ENCODE measurements at places on chromosomes 4 and X.

- DNase-seq: no peak
Observed at GRCh38 chr4:1765409-1766072, 27.6 kb upstream of the FGFR3 start.

DNA sequence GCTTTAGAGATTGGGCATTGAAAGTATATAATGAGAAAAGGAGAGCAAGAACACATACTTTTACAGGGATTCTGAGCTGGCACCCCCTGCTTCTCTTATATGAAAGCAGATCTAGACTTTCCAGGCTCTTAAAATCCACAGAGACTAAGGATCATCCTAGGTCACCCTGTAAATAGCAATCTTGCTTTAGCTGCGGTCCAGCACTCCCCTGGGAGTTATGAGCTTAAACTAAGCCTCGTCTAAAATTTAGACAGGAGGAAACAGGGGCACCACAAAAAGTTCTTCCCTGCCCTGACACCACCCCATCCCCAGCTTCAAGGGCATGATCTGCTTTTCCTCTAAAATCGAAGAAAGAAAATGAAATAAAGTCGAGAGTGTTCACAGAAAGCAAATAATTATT lies 143.3 kb upstream of the KCNIP4 start:
- peak; percentile 2 for DNase-seq

DNA sequence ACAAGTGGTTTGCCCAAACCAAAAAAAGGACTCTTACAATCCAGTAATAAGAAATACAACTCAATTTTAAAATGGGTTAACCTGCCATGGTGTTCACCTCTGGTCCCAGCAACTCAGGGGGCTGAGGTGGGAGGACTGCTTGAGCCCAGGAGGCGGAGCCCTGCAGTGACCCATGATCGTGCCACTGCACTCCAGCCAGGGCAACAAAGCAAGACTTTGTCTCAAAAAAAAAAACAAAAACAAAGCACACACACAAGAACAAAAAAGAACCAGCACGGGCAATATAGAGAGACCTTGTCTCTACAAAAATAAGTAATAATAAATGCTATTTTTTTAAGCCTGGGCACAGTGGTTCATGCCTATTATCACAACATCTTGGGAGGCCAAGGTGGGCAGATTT lies 28.7 kb downstream of the ARAP2 start:
- no peak for DNase-seq

- DNase-seq: no peak
Observed at GRCh38 chr4:147879676-147880075, 147.8 kb downstream of the ARHGAP10 start.

- DNase-seq: peak; percentile 43
Observed at GRCh38 chrX:45735571-45735970, 534.9 kb upstream of the DIPK2B start.

DNA sequence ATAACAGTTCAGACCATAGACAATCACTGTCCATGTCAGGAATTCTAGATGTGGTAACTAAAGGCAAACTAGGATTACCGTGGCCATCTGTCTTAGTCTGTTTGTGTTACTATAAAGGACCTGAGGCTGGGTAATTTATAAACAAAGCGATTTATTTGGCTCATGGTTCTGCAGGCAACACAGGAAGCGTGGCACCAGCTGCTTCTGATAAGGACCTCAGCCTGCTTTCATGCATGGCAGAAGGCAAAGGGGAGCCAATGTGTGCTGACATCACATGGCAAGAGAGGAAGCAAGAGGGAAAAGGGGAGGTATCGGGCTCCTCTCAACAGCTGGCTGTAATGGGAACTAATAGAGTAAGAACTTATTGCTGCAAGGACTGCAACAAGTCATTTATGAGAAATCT lies 376.7 kb downstream of the GPM6A start:
- DNase-seq: peak; percentile 95

GRCh38 chr4:98680806-98681205 lies 22.4 kb upstream of the TSPAN5 start:
- DNase-seq: no peak

- DNase-seq: no peak
Observed at GRCh38 chr4:80201252-80202151, 4.2 kb downstream of the PRDM8 start.
